Fibroblast of the conjunctiva (primary cell): ENCODE measurements at places on chromosomes 6 and 20.

- no peak for DNase-seq
Observed at GRCh38 chr20:34873583-34874093, 982 bp upstream of the GGT7 start.

- DNase-seq, result no peak
Observed at GRCh38 chr20:46276531-46276930, 31.8 kb downstream of the CDH22 start.

GRCh38 chr20:1842281-1842680 lies 52.9 kb upstream of the SIRPA start:
- no peak for DNase-seq

DNA sequence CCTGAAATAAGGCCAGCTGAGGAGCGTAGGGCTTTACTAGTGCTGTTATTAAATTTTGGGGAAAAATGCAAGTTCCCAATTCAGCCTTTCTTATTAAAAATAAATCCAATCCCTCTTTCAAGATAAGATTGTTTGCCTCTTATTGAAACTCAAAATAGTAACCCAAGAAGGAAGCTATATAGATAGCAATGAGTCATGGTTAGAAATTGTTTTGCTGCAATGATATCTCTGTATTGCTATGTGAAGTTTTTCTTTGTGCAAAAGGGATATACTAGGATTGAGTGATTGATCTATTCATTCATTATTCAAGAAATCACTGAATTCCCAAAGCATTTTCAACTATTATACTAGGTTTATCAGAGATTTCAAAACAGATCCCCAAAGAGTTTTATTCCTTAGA lies 93.0 kb upstream of the HDAC2 start:
- no peak for DNase-seq

DNA sequence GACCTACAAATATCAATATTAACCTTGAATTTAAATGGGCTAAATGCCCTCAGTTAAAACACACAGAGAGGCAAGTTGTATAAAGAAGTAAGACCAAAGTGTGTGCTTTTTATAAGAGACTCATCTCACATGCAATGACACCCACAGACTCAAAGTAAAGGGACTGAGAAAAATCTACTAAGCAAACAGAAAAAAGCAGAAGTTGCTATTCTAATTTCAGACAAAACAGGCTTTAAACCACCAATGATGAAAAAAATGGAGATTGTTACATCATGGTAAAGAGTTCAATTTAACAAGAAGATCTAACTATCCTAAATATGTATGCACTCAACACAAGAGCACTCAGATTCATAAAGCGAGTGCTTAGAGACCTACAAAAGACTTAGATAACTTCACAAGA lies 741.9 kb upstream of the MARCKS start:
- DNase-seq, result no peak

DNA sequence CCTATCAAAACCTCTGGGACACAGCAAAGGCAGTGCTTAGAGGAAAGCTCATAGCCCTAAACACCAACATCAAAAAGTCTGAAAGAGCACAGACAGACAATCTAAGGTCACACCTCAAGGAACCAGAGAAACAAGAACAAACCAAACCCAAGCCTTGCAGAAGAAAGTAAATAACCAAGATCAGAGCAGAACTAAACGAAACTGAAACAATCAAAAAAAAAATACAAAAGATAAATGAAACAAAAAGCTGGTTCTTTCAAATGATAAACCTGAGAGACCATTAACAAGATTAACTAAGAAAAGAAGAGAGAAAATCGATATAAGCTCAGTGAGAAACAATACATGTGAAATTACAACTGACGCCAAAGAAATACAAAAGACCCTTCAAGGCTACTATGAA lies 34.8 kb upstream of the RUNX2 start:
- DNase-seq, result no peak

DNA sequence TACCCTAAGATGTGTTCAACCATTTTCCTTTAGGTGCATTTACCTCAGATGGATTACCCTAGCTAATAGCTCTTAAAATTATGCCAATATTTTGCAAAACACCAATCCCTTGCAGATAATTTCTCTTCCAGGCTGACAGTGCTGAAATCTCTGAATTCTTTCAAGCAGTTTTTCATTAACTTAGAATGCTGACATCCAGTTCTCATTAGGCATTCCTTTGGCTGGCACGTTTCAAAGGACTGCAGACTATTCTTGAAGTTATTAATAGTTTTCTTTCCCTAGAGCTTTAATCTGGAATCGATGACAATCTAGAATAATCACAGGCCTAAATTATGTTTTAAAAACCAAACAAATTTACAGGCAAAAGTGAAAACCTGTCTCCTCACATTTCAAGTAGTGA lies 68.3 kb downstream of the SMLR1 start:
- DNase-seq, result no peak
